ENCODE measurements at places on chromosomes 3 and 15.

GRCh38 chr15:63565536-63566186, 31.5 kb upstream of the FBXL22 start:
- DNase-seq, result no peak

GRCh38 chr15:39623529-39623931, 42.7 kb downstream of the THBS1 start:
- DNase-seq, result no peak

DNA sequence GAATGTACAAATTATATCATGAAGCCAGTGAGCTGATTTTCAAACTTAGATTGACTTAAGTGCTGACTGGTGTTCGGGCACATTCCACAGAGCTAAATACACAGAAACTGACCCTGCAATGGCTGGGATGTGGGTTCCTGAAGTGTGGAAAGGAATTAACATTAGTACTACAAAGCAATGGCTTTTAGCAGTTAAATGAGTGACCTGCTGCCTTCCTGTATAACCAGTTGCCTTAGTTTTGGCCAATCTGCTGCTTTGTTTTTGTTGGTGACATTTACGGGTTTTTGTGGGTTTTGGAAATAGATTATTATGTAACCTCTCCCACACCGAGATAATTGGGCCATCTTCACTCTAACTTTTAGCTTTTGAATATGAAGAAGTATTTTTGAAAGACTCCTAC, 2.4 kb upstream of the SKIC8 start:
- DNase-seq, result no peak

- DNase-seq, result no peak
Observed at GRCh38 chr3:105387122-105387751, 20.5 kb downstream of the ALCAM start.

GRCh38 chr15:69087366-69087976, 73.0 kb upstream of the GLCE start:
- DNase-seq, result no peak

- no peak for DNase-seq
Observed at GRCh38 chr15:97036301-97036700, 705.8 kb downstream of the NR2F2 start.

DNA sequence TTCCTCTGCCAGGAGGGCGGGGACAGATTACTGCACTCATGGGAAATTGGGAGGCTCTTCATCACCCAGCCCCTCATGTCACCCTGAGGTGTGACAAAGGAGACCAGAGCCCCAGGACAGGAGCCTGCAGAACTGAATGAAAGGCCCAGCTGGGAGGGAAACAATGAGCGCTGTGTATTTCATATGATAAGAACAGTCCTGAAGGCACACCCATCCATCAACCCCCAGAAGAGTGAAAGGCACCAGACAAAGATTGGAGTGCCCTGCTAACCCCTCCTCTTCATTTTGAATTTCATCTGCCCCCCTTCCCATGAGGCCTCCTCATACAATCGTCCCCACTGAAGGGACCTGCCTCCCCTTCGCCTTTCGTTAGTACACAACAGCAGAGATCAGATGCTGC, 160.0 kb upstream of the PRICKLE2 start:
- DNase-seq, result no peak

GRCh38 chr3:186653080-186653707, 12.6 kb upstream of the HRG start:
- peak; percentile 25 for DNase-seq

GRCh38 chr3:64438812-64439211, 213.5 kb upstream of the PRICKLE2 start:
- DNase-seq, result no peak

GRCh38 chr3:50441424-50442217, 61.8 kb downstream of the CACNA2D2 start:
- DNase-seq, result no peak

GRCh38 chr15:98935736-98936135, 71.9 kb downstream of the PGPEP1L start:
- no peak for DNase-seq

GRCh38 chr15:45458746-45459403, 63.7 kb downstream of the SLC30A4 start:
- DNase-seq, result no peak

- DNase-seq, result no peak
Observed at GRCh38 chr3:170836491-170836890, 33.5 kb downstream of the RPL22L1 start.

DNA sequence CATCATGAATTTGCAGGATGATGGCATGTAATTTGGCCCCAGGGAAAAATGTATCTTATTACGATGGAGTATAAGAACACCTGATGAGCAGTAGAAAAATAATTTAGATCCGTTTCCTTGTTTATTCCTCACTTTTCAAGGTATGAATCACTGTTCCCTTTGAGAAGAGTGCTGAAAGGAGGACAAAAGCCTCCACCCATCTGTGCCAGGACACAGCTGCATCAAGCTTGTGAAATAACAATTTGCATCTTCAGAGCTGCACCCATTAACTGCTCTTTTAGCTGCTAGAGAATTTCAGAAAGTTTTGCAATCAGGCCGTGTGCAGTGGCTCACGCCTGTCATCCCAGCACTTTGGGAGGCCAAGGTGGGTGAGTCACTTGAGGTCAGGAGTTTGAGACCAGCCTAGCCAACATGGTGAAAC, 9.6 kb downstream of the CLDND1 start:
- no peak for DNase-seq

DNA sequence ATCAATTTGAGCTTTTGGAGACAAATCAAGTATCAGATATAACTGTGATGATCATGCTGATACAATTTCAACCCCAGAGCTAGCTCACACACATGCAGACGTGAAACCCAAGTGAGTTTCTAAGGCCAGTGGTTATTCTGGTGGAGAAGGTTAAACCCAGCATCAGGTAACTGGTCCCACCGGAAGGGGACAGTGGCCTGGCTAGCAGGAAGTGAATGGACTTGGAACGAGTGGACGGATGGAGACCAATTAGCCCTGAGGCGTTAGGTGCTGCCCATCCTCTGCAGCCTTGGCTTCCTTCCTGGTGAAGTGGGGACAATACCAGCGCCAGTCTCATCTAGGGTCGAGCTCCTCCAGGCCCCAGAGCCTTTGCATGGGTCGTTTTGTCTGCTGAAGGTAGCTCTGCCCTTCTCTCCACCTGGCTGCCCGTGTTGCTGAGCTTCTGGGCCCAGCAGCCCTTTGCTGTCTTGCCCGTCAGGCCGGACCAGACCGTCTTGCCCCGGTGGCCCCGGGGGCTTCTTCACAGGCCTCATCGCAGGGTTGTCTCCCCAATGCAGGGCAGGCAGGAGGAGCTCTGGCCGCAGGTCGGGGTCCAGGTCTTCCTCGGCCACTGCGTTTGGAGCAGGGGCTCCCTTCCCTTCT, 915 bp upstream of the KCTD6 start:
- no peak for DNase-seq

DNA sequence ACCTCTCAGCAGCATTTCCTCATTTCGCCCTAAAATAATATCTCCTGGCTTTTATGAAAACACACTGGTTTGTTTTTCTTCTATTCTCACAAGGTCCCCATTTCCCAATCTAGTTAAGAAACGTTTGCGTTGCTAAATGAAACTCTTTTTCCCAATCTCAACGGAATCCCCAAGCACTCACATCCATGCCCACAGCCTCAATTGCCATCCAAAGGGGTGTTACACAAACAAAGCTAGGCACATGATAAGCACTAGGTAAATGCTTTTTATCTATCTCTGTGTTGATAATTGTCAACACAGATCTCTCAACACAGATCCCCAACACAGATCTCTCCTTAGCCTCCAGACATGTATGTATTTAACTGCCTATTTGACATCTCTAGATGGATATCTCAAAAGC, 35.2 kb upstream of the TF start:
- DNase-seq, result no peak

DNA sequence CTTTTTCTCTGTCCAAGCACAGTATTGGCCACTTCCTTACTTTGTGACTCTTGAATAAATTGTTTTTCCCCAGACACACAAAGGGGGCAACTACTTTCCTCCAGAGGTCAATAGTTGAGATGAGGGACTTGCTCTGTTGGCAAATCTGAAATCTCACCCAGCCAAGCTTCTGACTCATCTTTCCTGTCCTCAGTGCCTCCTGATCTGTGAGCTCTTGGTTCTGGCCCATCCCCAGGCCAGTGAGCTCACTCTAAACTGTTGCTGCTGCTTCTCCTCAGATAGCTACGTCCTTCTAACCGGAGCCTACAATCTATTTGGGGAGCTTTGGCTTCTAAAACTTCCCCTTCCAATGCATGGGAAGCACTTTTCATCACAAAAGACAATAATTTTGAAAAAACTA, 50.0 kb upstream of the NMD3 start:
- DNase-seq, result no peak

DNA sequence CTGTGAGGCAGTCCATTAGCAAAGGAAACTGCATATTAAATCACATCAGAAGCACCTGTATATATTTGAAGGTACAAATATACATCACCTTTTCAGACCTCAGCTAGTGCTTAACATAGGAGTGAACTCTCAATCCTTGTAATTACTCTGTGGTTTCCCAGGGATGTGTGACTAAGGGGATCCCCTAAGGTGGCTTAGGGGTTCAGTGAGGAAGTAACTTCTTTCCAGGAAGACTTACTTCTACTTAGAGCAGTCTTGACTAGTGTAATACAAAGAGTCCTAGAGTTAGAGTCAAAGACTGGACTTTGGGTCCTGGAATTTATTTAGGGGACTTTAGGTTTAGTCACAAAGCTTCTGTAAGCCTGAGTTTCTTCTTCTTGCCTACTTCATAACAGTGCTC, 8.7 kb upstream of the SUMF1 start:
- no peak for DNase-seq

- no peak for DNase-seq
Observed at GRCh38 chr3:36193448-36193847, 186.9 kb upstream of the STAC start.

DNA sequence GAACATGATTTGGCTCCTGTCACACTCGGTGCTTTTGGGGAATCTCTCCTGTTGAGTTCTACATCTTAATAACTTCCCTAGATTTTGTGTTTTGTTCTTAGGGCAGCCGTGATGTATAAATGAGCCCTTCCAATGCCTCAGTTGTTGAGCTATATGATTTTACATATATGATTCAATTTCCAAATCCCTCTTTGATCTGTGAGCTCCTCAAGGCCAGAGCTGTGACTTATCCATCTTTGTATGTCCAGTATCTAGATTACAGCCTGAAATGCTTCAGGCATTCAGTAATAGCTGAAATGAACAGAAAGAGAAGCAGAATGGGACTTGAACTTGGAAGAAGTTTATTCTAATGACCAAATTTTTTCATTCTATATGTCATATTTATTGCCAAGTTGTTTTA, 26.6 kb downstream of the CGGBP1 start:
- no peak for DNase-seq

DNA sequence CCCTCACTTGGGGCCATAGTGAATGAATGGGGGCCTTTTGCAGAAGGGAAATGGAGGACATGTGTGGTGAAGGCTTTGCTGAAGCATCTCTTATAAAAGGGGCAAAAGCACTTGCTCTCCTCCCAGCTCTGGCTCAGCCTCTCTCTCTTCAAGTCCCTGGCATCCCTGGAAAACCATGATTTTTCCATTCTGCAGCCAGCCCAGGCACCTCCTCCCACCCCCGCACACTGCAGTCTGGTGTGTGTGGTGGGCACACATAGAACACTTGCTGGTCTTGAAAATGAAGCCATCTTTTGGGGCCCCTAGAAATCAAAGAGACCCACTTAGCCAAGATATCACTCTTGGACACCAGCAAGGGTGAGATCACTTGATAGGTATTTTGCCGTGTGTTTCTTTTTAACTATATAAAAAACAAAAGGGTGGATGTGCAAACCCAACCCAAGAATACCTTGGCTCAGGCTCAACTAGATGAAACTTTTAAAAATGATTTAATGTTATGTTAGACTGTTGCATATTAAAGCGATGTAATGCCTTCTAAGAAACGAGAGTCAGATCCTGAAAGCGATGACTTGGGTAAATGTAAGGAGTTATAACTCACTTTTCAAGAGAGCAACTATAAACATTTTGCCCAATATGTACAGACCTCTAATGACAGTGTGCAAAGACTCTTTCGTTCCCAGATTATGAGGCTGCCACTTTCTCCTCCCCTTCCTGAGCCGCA, 16.4 kb upstream of the ALDH1A3 start:
- DNase-seq, result no peak

GRCh38 chr3:50226888-50227389, 9.1 kb upstream of the GNAI2 start:
- DNase-seq, result no peak

DNA sequence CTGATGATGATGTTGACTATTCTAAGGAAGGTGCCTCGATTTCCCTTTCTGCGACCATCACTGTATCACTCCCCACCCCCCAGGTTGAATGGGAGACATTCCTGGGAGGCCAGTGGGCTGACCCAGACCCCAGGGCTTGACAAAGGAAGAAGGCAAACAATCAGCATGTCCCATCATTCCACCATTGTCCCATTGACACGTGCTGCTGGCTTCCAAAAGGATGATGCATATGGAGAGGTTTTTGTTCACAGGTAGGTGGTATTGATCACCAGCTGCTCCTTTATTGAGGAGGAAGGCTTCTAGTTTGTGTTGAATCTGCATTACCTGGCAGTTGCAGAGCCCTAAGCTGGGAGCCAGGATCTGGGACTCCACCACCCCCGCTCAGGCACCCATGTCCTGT, 30.4 kb downstream of the RASGRF1 start:
- no peak for DNase-seq

GRCh38 chr15:65214010-65214409, 2.7 kb upstream of the CILP start:
- DNase-seq, result no peak

DNA sequence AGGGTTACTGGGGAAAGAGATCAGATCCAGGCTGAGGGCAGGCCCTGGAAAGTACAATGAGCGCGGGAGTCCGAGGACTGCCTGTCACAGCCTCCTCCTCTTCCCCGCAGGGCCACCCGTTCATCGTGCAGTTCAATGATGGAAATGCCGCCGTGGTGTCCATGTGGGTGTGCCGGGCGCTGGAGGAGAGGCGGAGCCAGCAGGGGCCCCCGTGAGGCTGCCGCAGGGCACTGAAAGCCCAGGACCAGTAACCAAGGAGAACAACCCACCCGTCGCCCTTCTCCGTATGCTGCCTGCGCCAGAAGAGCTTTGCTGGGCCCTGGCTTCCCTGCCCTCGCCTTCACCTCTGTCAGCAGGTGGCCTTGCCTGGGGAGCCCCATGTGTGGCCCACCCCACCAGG, 18.8 kb upstream of the SKOR1 start:
- no peak for DNase-seq

DNA sequence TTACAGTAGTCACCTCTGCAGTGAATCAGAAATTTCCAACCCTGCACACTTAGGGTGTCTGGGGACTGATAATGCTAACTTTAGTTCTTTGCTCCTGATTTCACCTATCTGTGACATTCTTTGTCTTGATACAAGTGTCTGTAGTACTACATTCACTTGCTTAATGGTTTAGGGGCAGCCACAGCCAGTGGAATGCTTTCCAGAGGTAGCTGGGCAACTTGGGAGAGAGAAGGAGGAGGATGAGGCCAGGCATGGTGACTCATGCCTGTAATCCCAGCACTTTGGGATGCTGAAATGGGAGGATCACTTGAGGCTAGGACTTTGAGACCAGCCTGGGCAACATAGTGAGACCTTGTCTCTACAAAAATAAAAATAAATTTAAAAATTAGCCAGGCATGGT, 8.5 kb downstream of the BAHD1 start:
- no peak for DNase-seq

All from GM12892 (cell line).